Dermis blood vessel endothelial cell (primary cell): ENCODE measurements at places on chromosomes 2 and 18. TPM values are rescaled to one million over a fixed set of nuclear protein-coding genes. Genes with fewer than 3 reads are reported as not detected.
A peak's percentile ranks its signal among the peaks of the same experiment; 100 is the strongest.

- peak; percentile 73 for DNase-seq
Measured at GRCh38 chr2:43169987-43170386, 56.4 kb downstream of the ZFP36L2 start.

- DNase-seq: peak; percentile 43
Measured at GRCh38 chr2:18552351-18553077, 7.9 kb downstream of the RDH14 start.

GRCh38 chr2:88626171-88627054 lies 851 bp downstream of the EIF2AK3 start:
- peak; percentile 47 for DNase-seq

GRCh38 chr2:240886678-240887609 lies 9.0 kb downstream of the MAB21L4 start:
- DNase-seq: no peak

GRCh38 chr2:108585436-108585835 lies 51.2 kb downstream of the LIMS1 start:
- DNase-seq: no peak

- no peak for DNase-seq
Measured at GRCh38 chr2:98452396-98453027, 7.9 kb downstream of the INPP4A start.

- DNase-seq: no peak
Measured at GRCh38 chr2:236861196-236861875, 224.4 kb upstream of the COPS8 start.

GRCh38 chr2:232228971-232229894 lies 149.3 kb upstream of the ALPP start:
- DNase-seq: peak; percentile 27

DNA sequence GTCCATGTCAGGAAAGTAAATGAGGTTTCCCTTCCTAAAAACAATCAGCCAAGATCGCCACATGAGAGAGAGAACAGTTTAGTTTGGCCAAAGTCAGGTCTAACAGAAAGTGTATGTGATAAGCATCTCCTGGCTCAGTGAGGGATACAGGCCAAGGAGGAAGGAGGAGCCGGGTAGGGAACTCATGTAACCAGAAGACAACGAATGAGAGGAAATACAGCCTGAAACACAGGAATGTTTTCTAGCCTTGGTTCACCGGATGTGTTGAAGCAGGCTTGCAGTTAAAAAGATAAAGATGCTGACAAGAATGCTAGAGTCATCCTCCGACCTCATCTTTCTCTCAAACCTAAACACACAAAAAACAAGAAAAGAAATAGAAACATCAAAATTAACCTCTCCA lies 283.9 kb upstream of the SIX2 start:
- peak; percentile 35 for DNase-seq

- no peak for DNase-seq
Measured at GRCh38 chr2:227161947-227162346, 2.1 kb downstream of the COL4A4 start.

GRCh38 chr2:223056701-223057418 lies 4.9 kb downstream of the KCNE4 start:
- DNase-seq: no peak

- DNase-seq: peak; percentile 48
Measured at GRCh38 chr2:85705680-85706039, 11.5 kb downstream of the GNLY start.

- peak; percentile 74 for DNase-seq
Measured at GRCh38 chr2:159285929-159286708, at the start of gene WDSUB1. Gene WDSUB1 (minus strand): TSS chr2:159286703. CDS start chr2:159283069, 3,634 bp downstream.

DNA sequence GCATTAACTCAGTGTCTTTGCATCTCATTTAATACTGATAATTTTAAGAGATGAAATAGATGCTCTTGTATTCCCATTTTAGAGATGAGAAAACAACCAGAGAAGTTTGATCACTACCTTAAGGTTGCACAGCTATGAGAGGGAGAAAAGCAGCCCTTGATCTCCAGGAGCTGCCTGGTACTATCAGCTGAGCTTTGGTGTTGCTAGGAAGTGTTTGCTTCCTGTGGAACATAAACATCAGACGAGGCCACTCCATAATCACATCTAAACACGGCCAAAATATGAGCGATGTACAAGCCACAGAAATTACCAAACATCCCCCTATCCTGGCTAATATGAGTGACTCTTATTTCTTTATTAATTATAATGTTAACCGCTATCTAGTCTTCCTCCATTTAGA lies 620 bp upstream of the WDFY1 start:
- DNase-seq: peak; percentile 70

Gene DNAH7
- 0.09 and 0.17 TPM in 2 replicates for total RNA-seq

Gene SH2D6
- not detected in 2 replicates for total RNA-seq

Gene TLX2
- 0.17 TPM in 1 of 2 replicates, not detected in the other for total RNA-seq

Gene RHOB
- 991 and 2,158 TPM in 2 replicates for total RNA-seq

Gene TRPM8
- not detected in 2 replicates for total RNA-seq

Gene TCF23
- total RNA-seq: not detected in 2 replicates

Gene SPATS2L
- total RNA-seq: 21.3 and 54.0 TPM in 2 replicates

Gene PLCD4
- total RNA-seq: 1.7 and 4.7 TPM in 2 replicates

Gene ERMN
- not detected in 2 replicates for total RNA-seq
